Uterine smooth muscle cell (primary cell): ENCODE measurements at places on chromosomes 12 and 14. TPM values are rescaled to one million over a fixed set of nuclear protein-coding genes. Genes with fewer than 3 reads are reported as not detected.

The FAM90A1 gene
- total RNA-seq: 0.11 and 0.12 TPM in 2 replicates

The TPH2 gene
- total RNA-seq: under 0.01 TPM in 1 of 2 replicates, not detected in the other

The HOXC6 gene
- total RNA-seq: 0.11 TPM in 1 of 2 replicates, not detected in the other

The NINJ2 gene
- total RNA-seq: 0.77 TPM in 1 of 2 replicates, not detected in the other

The ACSM4 gene
- not detected in 2 replicates for total RNA-seq
